NCI-H1417 (cell line): ENCODE measurements at places on chromosomes 3 and 15.
A peak's percentile ranks its signal among the peaks of the same experiment; 100 is the strongest.

- DNase-seq = no peak
These were observed 22.9 kb upstream of the KIF23 start for GRCh38 chr15:69391046-69391757.

- DNase-seq = no peak
These were observed 125.9 kb upstream of the SLC7A14 start for GRCh38 chr3:170711786-170712185.

GRCh38 chr15:33913459-33913858 is 54.8 kb upstream of the CHRM5 start:
- no peak for DNase-seq

- DNase-seq = no peak
These were observed 72.1 kb downstream of the TIGIT start for GRCh38 chr3:114365909-114366308.

DNA sequence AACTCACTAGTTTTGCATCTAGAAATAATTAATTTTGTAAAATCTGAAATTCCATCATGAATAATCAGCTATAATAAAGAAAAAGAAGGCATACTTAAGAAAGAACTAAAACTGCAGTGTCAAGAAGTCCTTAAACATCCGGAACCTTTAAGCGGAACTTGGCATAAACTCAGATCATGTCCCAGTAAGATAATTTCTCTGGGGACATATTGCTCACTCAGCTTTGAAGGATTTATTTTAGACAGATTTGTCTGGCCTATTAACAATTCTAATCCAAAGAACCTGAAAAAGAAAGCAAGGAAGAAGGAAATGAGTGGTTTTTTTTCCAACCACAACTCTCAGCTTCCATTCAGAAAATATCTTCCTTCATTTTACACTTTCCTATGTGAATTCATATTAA is 850.3 kb downstream of the ROBO1 start:
- DNase-seq = no peak

DNA sequence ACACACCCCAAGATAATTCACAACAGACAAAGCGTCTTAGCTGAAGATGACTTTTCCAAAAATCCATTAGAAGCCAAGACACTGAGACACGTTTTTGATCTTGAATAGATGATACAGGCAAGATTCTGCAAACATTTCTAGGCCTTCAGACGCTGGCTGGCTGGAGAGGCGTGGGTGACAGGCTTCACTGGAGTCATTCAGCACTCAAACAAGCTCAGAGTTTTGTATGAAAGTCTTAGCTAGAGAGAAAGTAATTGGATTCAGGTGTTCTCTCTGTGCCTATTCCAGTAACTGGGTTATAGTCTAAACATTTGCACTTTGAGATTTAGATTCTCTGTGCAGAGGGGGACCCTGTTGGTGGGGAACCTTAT is 147.7 kb upstream of the BHLHE40 start:
- DNase-seq = no peak

DNA sequence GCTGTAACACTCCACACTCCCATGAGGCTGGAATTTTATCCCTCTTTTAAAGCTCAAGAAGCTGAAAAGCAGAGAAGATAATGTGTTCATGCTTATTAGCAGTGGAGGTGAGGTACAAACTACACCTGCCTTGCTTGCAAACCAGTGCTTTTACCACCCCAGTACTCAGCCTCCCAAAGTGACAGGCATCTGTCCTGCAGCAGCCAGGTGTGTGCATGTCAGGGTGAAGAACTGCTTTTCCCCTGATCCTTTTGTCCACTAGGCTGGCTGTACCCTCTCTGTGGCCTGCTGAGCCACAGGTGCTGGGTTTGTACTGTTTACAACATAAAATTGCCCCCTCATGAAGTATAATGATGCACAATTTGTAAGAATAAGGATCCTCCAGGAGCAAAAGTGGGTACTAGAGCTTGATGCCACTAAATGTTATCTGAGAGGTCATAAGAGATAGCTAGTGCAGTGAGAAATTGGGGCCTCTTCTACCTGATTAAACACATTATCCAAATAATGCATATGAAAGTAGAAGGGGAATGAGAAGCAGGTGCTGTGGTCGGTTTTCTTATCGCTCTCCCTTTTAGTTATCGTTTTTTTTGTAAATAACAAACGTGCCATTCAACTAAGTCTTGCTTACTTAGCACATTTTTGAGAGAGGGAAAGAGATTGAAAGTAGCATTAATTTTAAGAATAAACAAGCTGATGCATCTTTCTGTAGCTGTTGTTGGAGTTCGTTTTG is 39.2 kb upstream of the GADL1 start:
- peak; percentile 84 for DNase-seq

DNA sequence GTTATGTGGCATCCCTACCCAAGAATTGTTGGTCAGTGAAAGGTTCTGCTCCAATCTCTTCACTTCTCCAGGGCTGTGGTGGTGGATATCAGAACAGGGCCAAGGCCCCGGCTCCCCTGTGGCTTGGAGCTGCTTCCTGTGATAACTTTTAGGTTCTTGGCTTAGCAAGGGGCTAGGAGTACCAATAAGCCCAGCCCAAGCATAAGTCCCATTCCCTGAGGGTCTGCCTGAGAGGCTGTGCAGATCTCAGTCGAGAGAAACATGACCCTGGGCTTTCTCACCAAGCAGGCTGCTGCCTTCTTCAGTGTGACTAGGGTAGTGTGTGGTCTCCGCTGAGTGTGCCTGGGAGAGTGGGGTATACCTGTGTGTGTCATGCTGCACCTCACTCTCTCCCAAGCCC is 7.1 kb downstream of the CLK3 start:
- DNase-seq = no peak

- no peak for DNase-seq
These were observed 51.5 kb downstream of the EOMES start for GRCh38 chr3:27670619-27671018.

GRCh38 chr3:126667631-126668449 is 12.9 kb upstream of the TXNRD3 start:
- no peak for DNase-seq

- no peak for DNase-seq
These were observed 88.9 kb upstream of the OSBPL11 start for GRCh38 chr3:125684199-125684598.
